ENCODE measurements at places on chromosomes 6 and 20.

DNA sequence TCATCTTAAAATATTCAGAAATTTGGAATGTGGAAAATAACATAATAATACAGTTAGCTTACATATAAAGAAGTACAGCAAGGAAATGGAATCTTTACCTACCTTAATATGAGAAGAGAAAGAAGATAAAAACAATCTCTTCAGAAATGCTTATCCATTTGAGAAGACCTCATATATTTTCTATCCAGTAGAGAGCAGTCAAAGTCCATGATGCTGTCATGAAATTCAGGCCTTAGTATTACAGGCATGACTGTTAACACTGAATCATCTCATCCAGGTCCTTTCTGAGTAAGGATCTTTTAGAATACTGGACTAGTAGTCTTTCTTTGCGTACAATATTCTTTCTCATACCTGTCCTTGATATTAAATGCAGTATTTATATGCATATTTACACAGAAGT lies 713.4 kb downstream of the CD109 start:
- no peak for DNase-seq

GRCh38 chr20:31712564-31713311 lies 9.9 kb downstream of the BCL2L1 start:
- DNase-seq = no peak

DNA sequence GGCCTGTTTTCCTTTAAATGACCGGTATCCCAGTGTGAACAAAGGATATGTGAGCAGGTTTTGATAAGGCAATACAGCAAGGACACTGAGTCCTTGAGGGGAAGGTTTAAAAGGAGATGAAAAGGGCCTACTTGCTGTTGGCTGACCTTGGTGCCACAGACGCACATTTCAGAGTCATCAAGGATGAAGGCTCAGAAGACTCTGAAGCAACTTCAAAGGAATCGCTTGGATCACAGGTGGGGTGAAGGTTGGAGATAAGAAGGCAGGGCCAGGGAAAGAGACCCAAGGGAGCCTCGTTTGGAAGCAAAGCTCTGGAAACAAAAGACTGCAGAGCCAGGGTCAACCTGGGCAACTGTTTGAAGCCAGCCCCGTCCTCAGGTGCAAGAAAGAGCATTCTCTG lies 30.1 kb upstream of the PNPLA1 start:
- no peak for DNase-seq

- no peak for DNase-seq
Measured at GRCh38 chr6:88574031-88574430, 389.4 kb downstream of the RNGTT start.

GRCh38 chr6:101605874-101606273 lies 212.4 kb downstream of the GRIK2 start:
- no peak for DNase-seq

DNA sequence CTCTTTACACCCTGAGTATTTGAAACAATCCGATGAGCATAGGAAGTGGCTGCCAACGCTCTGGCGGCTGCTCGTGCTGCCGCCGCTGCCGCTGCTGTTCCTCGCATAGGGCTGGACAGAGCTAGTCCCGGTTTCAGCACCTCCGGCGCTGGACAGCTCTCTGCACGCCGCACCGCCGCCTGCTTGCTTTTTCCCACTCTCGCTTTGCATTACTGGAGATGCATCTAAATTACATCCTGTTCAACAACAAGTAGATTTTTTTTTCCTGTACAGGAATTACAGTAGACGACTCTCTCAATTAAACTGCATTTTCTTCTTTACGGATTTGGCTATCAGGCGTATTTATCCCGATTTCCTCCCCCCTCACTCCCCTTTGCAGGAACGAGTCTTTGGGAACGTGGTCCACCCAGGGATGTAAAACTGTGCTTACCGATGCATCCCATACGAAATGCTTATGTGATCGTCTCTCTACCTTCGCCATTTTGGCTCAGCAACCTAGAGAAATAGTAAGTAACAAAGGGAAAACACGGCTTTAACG lies 563.8 kb downstream of the LMBRD1 start:
- peak; percentile 46 for DNase-seq

DNA sequence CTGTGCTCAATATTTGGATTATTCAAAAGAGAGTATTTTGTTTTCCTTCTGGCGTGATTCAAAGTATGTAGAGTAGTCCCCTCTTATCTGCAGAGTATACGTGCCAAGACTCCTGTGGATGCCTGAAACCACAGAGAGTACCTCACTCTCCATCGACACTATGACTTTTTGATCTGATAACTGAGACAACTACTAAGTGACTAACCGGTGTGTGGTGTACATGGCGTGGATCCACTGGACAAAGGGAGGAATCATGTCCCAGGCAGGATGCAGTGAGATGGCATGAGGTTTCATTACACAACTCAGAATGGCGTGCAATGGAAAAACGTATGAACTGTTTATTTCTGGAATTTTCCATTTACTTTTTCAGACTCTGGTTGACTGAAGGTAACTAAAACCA lies 112.2 kb upstream of the PDE7B start:
- DNase-seq = no peak

GRCh38 chr6:55869674-55870073 lies 5.7 kb downstream of the BMP5 start:
- DNase-seq = no peak

GRCh38 chr6:131062241-131063027 lies 611 bp downstream of the EPB41L2 start:
- no peak for DNase-seq

- no peak for DNase-seq
Measured at GRCh38 chr6:3610921-3611320, 140.6 kb downstream of the PXDC1 start.

GRCh38 chr6:53524455-53524815 lies 20.5 kb downstream of the GCLC start:
- DNase-seq = no peak

DNA sequence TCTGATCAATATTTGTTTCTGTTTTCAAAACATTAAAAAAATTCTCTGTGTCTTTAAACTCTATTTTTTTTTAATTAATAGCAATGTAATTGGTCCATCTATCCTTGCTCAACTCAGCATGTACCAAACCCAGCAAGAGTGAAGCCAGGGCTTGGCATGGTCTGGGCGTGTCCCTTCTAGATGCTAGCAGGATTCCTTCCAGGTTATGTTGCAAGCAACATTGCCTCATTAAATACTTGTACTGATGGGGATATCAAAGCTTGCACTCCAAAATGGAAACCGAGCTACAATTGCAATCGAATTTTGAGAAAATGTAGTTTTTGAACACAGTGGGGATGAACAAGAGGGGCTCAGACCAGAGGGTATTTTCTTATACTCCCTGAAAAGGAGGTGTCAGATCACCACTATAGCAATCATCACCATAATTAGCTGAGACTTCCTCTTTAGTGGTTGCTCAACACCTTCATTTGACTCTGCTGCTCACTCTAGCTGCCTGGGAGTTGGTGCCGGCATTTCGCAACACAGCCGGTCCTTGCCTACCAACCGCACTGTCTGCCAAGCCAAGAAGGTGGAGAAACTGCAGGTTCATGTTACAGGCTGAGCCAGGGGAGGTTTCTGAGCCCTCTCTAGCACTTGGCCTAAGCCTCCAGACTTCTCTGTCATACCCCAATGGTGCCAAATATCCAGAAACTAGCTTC lies 67.8 kb upstream of the RALGAPA2 start:
- no peak for DNase-seq

DNA sequence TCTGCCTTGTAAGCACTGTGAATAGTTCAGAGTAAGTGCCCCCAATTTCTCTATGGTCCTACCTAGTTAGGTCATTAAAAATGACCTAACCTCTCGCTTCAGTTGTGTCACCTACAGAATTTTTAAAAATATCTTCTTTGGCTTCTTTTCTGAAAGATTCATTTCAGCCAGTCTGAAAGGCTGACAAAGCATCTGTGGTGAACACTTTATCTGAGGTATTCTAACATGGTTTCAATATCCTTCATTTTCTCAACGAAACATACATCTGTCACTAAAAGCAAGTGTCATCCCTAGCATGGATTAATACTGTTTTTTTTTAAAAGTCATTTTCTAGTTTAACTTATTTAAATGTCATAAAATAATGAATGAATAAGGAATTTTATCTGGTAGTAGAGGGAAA lies 5.1 kb downstream of the DPM1 start:
- no peak for DNase-seq

- no peak for DNase-seq
Measured at GRCh38 chr20:16240355-16240754, 332.9 kb downstream of the KIF16B start.

GRCh38 chr6:51265426-51265825 lies 446.8 kb downstream of the TFAP2B start:
- no peak for DNase-seq

GRCh38 chr20:52572687-52573086 lies 381.1 kb upstream of the ZFP64 start:
- no peak for DNase-seq

- DNase-seq = no peak
Measured at GRCh38 chr20:41169791-41170351, 32.5 kb downstream of the PLCG1 start.

DNA sequence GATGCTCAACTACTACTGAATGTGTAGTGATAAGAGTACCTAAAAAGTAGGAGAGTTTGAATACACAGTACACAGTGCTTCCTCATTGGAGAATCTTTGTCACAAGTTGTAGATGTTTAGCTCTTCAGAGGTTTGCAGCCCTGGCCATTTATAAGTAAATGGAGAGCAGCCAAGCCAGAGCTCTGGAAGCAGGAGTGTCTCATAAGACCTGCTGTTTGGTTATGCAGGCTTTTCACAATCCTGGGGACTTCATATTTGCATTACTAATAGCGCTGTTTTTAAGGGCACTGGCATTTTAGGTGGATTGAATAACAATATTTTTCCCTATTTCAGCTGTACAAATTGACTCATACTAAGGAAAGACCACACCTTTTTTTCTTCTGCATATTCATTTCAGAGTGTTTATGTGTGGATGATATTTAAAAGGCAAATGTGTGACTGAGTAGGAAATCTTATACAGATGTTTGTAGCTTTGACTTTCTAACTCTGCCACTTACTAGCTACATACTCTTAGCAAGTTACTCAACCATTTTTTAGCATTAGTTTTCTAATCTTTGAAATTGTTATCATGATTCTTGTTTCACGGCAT lies 730.5 kb upstream of the MAP3K7 start:
- no peak for DNase-seq

DNA sequence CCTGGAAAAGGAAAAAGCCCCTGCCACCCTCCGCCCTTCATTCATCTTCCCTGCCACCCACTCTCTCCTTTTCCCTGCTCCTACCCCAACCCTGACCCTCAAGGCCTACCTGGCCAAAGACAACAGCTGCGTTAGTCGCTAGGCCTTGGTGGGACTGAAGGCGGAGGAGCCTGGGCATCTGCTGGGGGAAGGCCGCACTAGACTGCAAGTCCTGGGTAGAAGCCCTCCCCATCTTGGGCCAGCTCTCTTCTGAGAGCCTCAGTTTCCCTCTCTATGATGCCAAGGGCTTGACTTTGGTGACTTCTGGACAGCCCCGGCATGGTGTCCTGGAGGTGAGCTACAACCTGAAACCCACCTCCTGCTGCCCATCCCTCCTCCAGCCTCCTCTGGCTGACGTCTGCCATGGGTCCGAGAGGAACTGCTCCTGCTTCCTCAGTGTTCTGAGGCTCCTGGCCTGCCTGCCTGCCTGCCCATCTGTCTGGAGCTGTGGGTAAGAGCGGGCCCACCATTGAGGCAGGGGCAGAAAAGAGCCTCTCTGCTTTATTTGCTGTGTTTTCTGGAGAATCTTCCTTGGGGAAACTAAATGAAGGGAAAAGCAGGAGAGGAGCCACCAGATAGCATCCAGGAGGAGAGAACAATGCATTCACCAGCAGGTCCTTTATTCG lies 7.5 kb upstream of the FOXC1 start:
- DNase-seq = no peak

- no peak for DNase-seq
Measured at GRCh38 chr20:3572151-3572550, 91.0 kb downstream of the GFRA4 start.

GRCh38 chr20:45935416-45936046 lies 1.0 kb downstream of the PCIF1 start:
- no peak for DNase-seq

DNA sequence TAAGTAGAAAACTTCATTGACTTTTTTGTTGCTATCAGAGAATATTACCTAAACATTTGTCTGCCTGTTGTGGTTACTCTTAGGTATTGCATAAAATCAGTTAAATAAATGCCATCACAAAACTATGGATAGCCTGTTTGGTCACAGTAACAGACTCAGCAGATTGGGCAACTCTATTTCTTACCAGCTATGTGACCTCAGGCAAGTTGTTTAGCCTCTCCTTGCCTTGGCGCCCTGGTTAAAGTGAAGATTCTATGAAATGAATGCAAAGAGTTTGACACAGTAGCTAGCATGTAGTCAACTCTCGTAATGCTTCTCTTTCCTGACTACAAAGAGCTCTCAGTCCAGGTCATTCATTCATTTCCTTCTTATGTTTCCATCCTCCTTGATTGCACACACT lies 82.5 kb upstream of the ID4 start:
- DNase-seq = no peak

Measured in NCI-H2081 treated with DMSO at 0.1 percent for 48 hours (cell line).